M059J (cell line): ENCODE measurements at places on chromosomes 11 and 22.
A peak's percentile ranks its signal among the peaks of the same experiment; 100 is the strongest.

DNA sequence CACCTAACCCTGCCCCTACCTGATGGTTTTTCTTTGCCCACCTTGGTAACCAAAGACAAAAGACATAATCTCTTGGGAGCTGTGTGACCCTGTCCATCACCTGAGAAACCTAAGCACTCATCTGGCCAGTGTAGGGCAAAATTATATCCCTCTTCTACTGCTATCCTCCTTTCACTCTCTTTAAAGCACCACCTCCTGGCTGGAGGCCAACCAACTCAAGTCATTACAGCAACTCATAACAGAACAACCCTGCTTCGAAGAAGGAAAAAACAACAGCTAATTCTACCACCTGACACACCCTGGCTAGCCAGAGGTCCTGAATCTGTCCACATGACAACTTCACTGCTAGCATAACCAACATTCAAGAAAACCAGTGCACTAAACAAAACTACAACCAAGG, 45.5 kb downstream of the GAS2 start:
- no peak for DNase-seq

DNA sequence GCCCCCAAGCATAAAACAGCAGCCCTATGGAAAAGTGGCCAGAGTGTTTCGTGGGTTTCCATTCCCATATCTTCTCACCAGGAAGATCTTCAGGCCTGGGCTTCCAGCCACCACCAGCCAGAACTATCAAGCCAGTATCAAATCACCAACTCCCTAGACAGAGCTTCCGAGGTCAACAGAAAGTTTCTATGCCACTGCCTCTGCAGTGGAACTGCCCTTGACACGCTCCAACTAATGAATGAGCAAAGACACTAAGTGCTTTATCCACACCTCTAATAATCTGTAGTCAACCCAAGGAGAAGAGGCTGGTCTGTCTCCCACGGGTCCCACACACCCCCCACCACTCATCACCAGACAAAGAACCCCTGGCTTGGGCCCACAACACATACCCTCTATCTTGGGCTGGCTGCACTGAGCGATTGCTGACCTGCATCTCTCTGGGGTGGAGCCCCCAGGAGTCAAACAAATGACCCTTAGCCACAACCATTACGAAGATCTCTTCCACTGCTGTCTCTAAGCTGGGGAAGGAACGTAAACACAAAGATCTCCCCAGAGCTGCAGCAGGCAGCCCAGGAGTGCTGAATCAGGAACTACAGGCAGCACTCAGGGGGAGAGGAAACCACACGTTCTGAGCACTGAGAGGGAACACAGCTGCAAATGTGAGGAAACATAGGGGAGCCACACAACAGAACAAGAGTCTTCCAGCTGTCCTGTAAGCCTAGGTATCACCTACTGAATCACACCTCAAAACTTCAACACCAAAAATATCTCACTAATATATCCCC, 9.7 kb downstream of the OR5AN1 start:
- no peak for DNase-seq

- DNase-seq, result no peak
Observed at GRCh38 chr11:88284336-88285050, 53.0 kb downstream of the CTSC start.

GRCh38 chr11:2576111-2576510, 123.7 kb downstream of the KCNQ1OT1 start:
- no peak for DNase-seq

GRCh38 chr11:78940500-78941225, 366.0 kb upstream of the NARS2 start:
- DNase-seq, result no peak

DNA sequence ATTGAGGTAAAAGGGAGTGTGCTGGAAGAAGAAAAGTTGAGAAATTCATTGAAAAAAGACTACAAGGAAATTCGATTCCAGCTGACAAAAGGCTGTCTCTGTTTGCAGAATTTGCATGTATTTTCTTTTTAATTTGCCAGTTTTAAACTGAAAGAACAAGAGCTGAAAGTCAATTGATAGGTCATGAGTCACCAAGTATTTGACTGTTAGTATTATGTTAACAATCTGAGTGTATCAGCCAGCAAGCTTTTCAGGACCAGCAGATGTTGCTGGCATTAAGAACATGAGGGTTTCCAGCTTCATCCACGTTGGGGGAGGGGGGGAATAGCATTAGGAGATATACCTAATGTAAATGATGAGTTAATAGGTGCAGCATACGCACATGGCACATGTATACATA, 726.7 kb downstream of the METTL15 start:
- DNase-seq, result peak; percentile 89

- no peak for DNase-seq
Observed at GRCh38 chr11:93072229-93072914, 102.9 kb downstream of the MTNR1B start.

- DNase-seq, result no peak
Observed at GRCh38 chr22:50119169-50119767, 29.5 kb downstream of the MOV10L1 start.

DNA sequence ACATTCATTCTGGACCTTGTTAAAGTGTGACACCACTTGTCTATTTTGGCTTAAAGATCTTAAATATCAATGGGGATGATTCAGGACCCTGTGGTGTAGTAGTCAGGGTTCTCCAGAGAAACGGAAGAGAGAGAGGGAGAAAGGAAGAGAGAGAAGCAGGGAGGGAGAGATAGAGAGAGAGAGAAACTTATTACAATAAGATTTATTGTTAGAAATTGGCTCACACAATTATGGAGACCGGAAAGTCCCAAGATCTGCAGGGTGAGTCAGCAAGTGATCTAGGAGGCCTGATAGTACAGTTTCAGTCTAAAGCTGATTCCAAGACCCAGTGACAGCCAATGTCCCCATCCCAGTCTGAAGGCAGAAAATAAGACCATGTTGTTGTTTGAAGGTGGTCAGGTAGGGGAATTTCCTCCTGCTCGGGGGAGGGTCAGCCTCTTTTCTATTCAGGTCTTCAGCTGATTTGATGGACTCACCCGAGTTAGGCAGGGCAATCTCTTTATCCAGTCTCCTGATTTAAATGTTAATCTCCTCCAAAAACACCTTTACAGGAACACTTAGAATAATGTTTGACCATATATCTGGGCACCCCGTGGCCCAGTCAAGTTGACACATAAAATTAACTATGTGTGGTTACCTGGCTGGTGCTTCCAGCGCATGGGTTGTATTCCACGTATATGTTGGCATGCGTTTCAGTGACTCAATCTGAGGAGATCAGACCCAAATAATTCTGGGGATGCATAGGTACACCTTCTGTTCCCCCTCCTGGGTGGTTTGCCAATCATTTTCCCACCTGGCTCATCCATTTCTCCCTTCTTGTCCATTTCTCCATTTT, 1350.5 kb downstream of the TBC1D22A start:
- peak; percentile 3 for DNase-seq

- DNase-seq, result peak; percentile 92
Observed at GRCh38 chr11:130999992-131000770, 83.9 kb upstream of the SNX19 start.
